Esophagus squamous epithelium (tissue), 5 donors: ENCODE measurements at places on chromosomes 6 and 20.

- DNase-seq: no peak
Measured at GRCh38 chr6:166202321-166202733, 34.7 kb upstream of the TBXT start.

DNA sequence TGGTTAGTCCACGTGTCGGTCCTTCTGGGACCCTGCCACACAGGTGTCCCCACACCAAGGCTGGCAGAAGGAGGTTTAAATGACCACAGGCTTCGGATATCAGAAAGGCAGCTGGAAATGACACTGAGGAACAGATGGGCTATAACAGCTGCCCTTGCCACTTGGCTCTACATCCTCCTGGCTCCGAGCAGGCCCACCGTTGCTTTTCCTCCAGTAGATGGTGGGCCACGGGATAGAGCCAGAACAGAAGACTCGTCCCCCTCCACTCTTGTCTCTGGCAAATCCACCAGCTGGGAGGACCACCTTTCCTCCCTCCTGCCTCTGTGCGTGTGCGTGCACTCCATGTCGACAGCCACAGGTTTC lies 17.6 kb downstream of the WRNIP1 start:
- DNase-seq: no peak

GRCh38 chr6:83151114-83151513 lies 42.0 kb downstream of the PGM3 start:
- DNase-seq: no peak

DNA sequence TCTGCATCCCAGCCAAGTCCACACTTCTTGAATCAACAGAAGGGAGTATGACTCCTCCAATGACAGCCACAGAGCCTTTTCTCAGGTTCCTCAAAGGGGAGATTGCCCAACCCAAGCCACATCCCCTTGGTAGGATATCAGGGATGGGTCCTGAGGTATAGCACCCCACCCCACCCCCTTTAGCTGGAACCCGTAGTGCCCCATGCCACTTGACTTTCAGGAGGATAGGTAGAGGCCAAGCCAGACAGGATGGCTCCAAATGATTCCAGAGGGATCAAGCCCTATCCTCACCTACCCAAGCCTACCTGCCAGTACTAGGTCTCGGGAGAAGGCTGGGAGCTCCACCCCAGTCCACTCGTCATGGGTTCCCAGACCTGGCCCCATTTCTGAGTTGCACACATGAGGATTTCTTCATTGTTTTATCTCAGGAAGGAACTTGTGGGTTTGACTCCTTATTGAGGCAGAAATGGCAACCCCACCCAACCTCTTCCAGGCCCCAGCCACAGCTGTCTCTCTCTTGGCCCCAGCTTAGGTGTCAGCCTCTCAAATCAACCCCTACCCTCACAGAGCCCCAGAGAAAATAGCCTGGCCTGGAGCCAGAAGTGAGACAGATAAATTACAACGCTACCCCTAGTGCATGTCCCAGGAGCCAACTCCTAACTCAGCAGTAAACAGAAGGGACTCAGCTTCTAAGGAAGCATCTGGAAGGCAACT lies 3.6 kb downstream of the CCND3 start:
- no peak for DNase-seq

DNA sequence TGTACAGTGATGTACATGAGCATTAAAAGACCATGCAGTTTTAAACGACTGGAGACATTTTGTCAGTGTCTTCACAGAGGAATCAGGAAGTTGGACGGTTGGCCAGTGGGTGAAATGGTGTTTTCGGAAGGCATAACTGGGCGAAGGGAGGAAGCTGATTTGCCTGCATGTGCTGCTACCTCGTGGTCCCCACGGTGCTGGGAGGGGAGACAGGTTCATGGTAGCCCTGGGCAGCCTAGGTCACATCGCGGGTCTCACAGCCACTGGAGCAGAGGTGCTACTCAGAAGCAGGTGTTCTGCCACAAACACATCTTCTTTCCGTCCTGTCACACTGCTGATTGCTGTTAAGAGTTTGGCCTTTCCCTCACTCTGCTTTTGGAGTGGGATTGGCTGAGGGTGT lies 35.2 kb downstream of the HIVEP1 start:
- DNase-seq: no peak

- DNase-seq: no peak
Measured at GRCh38 chr6:32581315-32582095, 8.1 kb downstream of the HLA-DRB1 start.

DNA sequence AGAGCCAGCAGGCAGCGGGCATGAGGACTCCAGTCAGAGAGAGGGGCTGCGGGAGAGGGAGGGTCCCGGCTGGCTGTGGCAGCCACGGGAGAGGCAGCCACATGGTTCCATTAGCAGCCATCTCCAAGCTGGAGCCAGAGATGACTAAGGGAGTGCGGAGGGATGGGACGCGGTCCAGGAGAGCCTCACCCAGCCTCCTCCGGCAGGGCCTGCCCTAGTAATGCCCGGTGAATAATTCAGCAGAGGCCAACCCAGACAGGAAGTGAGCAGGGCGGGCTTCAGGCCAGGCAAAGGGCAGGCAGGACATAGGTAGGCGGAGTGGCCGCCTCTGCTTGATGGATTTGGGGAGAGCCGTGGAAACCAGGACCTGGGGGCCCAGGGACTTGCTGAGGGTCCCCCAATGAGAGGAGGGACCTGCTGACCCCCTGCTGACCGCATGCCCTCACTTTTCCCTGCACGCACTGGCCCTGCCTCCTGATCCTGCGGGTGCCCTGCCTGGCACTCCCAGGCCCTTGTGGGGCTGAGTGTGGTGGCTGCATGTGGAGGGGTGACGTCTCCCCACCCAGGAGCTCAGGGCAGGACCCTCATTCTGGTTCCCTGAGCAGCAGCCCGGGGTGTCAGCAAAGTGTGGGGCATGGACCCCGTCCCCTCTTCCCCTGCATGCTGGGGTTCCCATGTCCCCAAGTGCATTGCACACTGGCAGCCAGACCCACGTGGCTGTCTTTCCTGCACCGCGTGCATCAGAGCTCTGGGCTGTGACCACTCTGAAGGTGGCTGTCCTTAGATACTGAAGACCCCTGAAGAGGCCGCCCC lies 51.8 kb upstream of the SLCO4A1 start:
- DNase-seq: no peak

DNA sequence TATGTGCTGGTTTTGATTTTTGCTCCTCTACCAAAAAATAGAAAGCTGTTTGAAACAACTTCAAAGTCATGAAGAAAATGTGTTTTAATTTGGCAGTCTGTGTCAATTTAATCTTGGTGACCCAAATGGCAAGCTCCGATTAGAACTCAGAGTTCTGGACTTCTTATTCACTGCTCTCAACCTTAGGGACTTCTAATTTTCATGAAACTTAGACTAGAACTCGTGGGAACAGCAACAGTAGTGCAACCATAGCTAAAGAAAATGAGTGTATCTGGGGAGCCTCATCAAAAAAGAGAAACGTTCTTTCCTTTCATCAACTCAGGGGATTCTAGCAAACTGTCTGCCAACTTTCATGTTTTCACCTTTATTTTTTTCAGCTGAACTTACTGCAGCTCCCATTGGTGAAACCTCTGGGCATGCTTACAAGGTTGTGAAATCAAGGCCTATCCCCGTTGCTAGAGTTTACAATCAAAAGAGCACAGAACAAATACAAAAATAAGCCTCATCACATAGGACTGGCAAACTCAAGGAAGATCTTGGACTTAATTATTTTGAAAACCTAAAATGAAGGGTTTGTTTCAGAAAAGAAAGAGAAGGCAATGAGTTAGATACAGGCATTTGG lies 114.0 kb upstream of the HSF2 start:
- DNase-seq: no peak

- DNase-seq: no peak
Measured at GRCh38 chr20:51969191-51969590, 166.9 kb upstream of the SALL4 start.

GRCh38 chr20:19588732-19589131 lies 169.3 kb upstream of the RIN2 start:
- no peak for DNase-seq

- no peak for DNase-seq
Measured at GRCh38 chr6:106452628-106453027, 92.1 kb downstream of the CRYBG1 start.

GRCh38 chr6:134628154-134628553 lies 310.2 kb upstream of the SGK1 start:
- DNase-seq: no peak

- DNase-seq: no peak
Measured at GRCh38 chr6:130713144-130713543, 114.1 kb upstream of the SMLR1 start.

GRCh38 chr6:157550114-157550989 lies 169.4 kb downstream of the ZDHHC14 start:
- no peak for DNase-seq

DNA sequence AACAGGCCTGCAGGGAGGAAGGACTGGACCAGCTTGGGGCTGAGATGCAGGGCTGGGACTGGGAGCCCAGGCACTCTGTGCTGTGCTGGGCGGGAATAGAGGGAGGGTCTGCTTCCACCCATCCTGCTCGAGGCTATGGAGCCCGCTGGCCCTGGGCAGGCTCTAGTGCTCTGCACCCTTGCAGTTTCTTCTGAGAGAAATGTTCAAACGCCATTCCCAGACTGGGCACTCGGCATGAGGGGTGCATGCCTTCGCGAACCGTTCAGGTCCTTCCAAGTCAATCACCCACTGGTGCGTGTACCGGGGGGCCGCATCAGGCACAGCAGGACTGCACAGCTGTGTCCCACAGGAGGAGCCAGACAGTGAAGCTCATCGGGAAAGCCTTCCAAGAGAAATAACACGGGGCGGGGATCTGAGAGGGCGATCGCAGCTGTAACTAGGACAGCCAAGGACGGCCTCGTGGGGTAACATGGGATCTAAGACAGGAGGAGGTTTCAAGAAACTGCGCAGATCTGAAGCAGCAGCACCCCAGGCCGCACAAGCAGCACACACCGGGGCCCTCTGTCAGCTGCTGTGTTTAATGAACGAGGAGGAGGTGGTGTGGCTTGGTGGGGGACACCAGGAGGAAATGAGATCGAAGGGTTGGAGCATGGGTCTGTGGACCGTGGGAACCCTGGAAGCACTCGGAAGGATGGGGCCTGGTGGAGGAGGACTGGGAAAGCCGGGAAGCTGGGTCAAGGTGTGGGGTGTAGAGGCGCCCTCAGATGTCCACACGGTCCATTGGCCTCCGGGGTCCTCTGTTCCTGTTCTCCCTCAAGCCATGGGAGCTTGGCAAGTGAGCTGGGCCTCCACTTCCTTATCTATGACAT lies 26.1 kb upstream of the PYGB start:
- DNase-seq: no peak

DNA sequence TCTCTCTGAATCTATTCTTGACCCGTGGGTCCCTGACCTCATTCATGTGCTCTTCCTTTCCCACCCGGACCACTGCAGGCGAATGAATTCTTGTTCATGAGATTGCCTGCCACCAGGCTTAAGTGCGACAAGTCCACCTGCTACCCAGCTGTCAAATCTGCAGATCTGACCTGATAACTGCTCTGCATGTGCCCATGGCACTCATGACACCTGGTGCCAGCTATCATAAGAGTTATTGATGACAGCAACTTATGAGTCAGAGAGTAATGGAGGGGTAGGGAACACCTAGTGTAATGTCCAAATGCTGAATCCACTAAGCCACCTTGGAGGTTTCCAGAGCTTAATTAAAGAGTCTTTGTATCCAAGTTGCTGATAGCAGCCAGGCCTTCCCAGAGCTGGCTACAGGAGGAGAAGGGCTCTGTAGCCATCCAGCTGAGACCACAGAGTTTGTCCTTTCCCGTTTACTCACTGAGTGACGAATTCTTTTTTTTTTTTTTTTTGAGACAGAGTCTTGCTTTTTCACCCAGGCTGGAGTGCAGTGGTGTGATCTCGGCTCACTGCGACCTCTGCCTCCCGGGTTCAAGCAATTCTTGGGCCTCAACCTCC lies 17.4 kb downstream of the SHLD1 start:
- no peak for DNase-seq

DNA sequence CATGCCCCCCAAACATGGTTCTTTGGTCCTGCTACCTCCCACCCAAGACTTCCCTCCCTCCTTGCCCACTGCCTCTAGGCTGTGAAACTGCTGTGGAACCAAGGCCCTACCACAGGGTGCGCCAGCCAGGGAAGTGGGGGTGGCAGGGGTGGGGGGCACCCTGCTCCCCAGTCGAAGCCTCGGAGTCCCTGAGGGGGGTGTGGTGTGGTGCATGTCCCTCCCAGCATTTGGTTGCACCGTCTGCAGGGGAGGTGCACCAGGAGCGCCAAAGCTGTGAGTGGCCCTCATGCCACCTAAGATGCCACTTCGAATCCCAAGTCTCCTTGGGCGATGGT lies 1.8 kb downstream of the RGS19 start:
- no peak for DNase-seq

DNA sequence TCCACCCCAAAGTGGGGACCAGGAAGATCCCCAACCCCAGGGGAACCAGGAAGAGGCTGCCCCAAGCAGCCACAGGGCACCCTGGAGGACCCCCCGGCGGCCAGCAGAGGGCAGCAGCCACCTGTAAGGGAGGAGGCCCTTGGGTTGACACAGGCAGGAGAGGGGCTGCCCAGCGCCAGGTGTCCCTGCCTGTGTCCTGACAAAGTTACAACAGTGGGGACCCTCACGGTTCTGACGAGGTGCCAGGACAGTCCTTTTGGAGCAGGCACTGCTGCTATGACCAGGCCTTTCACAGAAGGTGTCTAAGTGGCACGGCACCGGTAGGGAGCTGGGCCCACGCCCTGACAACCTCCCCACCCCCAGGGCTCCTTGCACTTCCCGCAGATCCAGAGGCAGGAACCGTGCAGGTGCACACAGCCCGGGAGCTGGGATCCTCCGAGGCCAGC lies 176.7 kb downstream of the BMP7 start:
- DNase-seq: no peak

GRCh38 chr20:63712191-63712590 lies 4.4 kb downstream of the ZGPAT start:
- DNase-seq: no peak

DNA sequence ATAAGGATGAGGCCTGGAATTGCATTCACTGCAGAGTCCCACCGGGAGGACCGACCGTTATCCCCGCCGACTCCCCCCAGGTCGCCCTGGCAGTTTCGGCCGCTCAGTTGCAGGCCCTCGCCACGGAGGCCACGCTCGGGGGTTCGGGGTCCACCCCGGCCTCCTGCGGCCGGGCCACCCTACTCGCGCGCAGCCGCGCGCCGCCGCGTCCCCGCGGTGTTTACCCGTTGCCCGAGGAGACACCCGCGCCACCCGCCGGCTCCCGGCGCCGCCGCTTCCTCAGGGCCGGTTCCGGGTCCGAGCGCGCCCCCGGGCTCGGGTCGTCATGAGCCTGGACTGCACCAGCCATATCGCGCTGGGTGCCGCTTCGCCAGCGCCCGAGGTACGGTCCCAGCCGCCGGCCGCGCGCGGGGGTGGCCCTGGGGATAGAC lies at the start of gene CCDC170:
TSS of gene CCDC170 (plus strand) at position 214 of the 431 bp plus-strand sequence. CDS start at position 326, 112 bp downstream.
- no peak for DNase-seq
